ENCODE measurements at places on chromosomes 4 and X.

DNA sequence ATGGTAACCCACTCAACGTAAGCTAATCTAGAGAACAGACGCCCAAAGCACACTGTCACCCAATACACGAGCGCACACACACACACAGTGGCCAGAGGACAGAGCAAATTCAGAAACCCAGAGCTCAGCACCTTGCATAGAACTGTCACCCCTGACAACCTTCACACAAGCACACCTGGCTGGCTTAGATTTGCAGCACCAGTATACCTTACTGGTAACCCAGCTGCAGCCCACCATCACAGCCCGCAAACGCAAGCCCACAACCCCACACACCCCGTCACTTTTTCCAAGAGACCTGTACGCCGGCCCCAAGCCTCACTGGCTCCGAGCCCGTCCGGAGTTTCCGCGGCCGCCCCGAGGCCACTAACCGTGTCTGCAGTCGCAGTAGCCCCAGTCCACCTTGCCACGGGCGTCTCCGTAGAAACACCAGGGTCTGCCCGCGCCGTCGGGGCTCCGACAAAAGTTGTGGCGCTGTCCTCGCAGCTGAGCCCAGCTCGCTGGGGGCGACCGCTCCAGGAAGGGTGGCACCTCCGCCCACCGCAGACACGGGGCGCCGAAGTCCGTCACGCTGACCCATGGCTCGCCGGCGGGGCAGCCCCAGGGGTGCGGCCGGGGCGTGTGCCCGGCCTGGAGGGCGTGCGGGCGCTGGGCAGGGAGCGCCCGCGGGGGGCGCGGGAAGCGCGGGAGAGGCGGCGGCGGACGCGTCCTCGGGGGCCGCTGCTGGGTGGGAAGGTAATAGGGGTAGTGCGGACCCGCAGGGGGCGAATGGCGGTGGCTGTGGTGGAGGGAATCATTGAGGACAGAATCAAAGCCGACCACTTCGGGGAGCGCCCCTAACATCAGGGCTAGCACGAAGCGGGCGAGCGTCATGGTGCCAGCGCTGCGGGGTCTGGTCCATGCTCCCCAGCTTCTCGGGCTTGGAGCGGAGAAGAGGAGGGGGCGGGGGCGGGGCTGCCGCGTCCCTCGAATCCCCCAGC is 664 bp downstream of the PRSS12 start:
- DNase-seq = no peak

- no peak for DNase-seq
Observed at GRCh38 chr4:88411491-88412096, 32.9 kb downstream of the HERC6 start.

DNA sequence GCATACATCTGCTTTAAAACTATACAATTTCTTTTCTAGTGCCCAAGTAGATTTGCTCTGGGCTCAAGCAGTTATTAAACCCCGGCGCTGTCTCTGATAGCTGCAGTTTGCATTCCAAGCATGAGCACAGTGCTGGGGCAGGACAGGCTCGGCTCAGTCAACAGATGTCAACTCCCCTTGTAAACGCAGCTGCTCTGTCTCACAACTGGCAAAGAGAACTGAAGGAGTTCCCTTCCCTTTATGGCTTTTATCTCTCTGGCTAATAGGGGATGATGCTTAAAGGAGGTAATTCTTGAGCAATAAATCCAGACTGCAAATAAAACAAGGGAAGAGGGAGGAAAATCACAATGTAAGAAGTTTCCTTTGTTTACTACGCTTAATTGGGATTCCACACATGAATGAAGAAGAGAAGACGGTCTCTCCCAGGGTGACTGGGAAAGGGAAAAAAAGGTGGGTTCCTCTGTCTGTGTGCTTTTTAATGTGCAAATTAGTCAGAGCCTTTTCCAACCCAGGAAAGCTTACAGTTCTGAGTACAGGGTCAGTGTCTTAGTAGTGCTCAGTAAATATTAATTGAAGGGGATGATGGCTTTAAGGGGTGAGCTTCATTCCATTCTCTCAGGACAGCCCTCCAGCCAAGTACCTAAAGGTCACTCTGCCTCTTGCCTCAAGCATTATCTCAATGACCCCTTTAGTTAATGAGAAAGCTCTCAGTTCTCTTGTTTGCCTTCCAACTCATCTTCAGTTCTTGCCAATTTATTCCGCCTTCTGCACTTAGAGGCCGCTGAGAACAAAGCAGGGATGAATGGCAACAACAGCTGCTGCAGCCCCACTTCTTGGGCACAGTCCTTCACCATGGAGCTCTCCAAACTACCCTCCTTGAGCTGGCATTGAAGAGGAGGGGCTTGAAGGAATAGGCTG is 155.7 kb upstream of the JADE1 start:
- DNase-seq = peak; percentile 89

- no peak for DNase-seq
Observed at GRCh38 chrX:63471004-63471403, 119.9 kb upstream of the SPIN4 start.

All from amniotic epithelial cell (primary cell).